ENCODE measurements at places on chromosomes 6 and 20. TPM values are rescaled to one million over a fixed set of nuclear protein-coding genes. Genes with fewer than 3 reads are reported as not detected.

Gene SLC35D3
- total RNA-seq = not detected

Gene KCNK16
- not detected for total RNA-seq

Gene RSPO3
- 3.7 TPM for total RNA-seq

Gene OR2B3
- total RNA-seq = not detected

Gene TFAP2D
- total RNA-seq = not detected

Gene TCFL5
- 37.8 TPM for total RNA-seq

Gene MYO6
- total RNA-seq = 74.9 TPM

Gene CRISP2
- not detected for total RNA-seq
